NCI-H345 (cell line): ENCODE measurements at places on chromosomes 11 and 22.
A peak's percentile ranks its signal among the peaks of the same experiment; 100 is the strongest.

DNA sequence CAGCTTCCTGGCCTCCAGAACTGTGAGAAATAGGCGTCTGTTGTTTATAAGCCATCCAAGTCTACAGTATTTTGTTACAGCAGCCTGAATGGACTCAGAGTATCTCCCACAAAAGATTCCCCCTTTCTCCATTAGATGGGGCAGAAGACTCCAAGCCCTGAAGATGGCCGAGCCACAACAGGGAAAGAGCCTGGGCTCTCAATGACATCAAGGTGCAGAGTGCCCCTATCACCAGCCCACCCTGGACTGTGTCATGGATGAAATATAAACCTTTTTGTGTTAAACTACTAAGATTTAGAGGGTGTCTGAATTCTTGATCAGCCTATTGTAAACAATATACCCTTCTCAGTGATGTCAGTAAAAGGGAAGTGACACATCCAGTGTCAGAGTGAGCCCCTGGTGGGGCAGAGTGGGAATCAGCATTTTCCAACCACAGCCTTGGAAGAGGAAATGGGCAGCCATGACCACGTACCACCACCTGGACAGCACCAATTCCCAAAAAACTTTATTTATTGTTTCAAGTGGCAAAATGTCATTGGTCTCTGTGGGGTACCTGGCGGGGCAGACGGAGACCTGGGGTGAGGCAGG, 25.5 kb downstream of the TNKS1BP1 start:
- no peak for DNase-seq

GRCh38 chr11:57427727-57428082, 784 bp upstream of the SLC43A3 start:
- DNase-seq, result no peak

- no peak for DNase-seq
Measured at GRCh38 chr11:88250566-88251242, 75.5 kb upstream of the RAB38 start.

DNA sequence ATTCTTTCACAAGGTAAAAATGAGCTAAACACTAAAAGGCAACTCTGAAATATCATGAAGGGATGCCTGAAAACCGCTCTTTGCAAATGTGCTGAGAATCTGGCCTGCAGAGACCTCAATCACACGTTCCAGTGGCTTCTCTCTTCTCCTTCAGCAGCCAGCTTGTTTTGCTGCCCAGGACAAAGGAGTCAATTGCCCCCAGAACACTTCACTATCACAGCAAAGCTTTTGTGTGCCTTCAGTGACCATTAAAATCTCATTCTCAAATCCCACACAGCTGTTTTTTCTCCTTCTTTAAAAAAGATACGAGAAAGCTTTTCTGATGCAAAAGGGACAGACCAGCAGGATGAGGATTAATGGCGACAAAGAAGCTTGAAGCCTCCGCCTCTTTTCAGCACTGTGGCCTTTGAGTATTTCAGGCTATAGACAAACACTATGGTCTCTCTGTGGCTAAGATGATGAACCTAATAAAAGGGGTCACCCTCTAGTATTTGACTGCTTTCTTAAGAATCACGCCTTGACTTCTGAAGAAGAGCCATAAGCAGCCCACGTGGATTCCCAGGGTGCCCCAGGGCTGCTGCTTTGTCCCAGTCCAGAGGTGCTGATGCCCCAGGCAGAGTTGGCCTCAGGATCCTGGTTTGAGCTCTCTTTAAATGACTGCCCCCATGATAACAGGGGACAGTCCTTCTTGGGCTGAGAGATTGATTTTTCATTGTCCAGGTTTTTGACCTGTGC, 33.4 kb upstream of the NRIP3 start:
- no peak for DNase-seq

- DNase-seq, result no peak
Measured at GRCh38 chr22:38774496-38775166, 18.8 kb upstream of the SUN2 start.

GRCh38 chr22:45775062-45775461, 103.4 kb downstream of the ATXN10 start:
- no peak for DNase-seq

DNA sequence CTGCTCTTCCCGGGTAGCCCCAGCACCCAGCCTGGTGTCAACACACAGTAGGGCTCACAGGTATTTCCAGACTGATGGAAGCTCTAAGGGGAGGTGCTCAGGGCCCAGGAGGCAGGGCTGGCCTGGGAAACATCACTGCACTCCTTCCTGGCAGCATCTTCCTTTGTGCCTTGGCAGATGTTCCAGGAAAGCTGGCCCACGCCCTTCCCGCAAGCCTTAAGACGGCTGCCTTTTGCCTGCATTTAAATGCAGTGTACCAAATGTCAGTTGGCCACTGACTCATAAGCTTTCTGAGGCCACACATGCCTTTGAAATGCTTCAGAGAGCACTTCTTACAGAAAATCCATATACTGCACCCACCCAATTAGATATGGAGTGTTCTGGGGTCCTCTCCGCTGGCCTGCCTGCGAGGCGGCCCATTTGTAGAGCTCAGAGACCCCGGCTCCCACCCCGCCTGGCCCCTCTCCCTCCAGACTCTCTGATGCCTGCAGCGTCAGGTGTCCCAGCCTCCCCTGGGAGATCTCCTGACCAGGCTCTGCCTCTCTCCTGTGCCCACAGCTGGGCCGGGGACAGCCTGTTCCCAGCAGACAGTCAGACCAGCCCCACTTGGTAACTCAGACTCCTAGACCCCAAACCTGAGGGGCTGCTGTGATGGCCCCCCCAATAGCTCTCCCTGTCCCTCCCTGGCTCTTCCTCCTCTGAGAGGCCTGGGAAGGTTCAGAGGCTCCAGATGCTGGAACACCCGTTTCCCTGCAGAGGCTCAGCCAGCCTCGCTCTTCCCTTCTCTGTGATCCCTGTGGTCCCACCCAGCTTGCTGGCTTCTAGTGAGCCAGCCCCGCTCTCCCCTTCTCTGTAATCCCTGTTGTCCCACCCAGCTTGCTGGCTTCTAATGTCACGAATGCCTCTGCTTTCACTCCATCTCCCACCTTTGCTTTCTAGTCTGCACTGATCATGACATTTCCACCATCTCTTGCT, 47.6 kb upstream of the THY1 start:
- no peak for DNase-seq

DNA sequence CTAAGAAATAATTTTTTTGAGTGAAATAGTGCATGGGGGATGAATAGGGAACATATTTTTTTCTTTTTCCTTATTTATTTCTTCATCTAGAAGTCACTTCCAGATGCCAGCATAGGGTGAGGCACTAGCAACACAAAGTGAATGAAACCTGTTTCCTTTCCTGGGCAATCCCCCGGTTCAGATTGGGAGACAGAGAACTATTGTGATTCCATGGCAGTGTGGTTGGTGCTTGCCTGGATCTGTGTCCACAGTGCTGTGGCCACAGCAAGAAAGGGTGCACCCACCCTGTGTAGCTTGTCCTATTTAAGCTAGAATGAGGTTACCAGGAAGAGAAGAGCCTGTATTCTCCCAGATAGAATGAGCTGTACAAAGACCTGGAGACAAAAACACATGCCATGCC, 57.6 kb downstream of the SLC5A1 start:
- DNase-seq, result no peak

DNA sequence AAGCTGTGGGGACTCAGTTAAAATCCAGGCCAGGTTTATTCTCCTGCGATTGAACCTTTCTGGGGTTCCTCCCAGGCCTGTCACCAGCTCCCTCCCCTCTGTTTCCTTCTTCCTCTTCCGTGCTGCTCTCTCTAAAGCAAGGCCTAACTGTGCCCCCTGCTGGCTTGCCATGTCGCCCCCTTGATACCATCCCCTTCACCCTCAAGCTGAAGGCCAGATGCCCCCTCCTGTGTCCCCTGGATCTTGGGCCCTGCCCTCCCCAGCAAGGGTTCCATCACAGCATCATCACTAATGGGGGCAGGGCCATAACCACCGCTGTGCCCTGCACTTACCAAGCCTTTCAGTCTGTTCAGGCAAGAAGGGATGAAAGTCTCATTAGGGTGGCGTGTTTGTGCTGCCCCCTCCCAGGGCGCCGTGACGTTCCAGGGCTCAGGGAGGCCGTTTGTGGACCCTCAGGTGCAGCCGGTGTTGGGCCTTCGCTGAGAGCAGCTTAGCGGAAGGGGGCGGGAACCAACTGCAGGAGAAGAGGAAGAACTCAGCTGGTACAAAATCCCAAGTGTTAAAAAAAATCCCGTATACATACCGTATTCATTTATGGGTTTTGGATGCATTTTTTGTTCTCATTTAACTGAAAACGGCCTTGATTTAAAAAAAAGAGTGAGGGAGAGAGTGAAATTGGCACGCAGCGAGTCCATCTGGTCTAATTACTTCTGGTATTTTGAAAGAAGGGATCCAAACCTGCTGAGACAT, 69.9 kb downstream of the MPPED1 start:
- peak; percentile 13 for DNase-seq

- no peak for DNase-seq
Measured at GRCh38 chr11:29251738-29252137, 765.1 kb downstream of the KCNA4 start.

- DNase-seq, result no peak
Measured at GRCh38 chr11:127576210-127576609, 575.6 kb upstream of the KIRREL3 start.

GRCh38 chr22:49156662-49157285, 670.9 kb downstream of the BRD1 start:
- DNase-seq, result peak; percentile 91

DNA sequence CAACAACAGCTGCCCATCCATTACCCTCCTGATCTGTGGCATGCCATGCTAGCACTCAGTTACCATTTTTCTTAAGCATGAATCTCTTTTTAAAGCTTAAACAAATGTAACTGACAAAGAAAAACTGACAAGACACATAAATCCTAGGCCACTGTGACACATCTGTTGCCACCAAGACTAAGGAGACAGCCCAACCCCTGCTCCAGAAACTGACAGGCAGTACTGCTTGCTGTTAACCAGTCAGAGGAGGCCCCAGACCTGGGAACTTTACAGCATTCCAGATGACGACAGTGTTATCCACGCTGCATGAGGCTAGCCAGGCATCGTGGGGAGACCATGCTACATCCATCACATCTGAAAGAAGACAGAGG, 33.8 kb downstream of the HIRA start:
- DNase-seq, result no peak

GRCh38 chr11:86511086-86511551, 136.4 kb downstream of the CCDC81 start:
- DNase-seq, result no peak

- peak; percentile 41 for DNase-seq
Measured at GRCh38 chr11:22244986-22245592, 52.2 kb downstream of the ANO5 start.

- DNase-seq, result no peak
Measured at GRCh38 chr22:23089010-23089409, 18.7 kb downstream of the GNAZ start.

- no peak for DNase-seq
Measured at GRCh38 chr11:70914496-70914895, 337.9 kb downstream of the SHANK2 start.

DNA sequence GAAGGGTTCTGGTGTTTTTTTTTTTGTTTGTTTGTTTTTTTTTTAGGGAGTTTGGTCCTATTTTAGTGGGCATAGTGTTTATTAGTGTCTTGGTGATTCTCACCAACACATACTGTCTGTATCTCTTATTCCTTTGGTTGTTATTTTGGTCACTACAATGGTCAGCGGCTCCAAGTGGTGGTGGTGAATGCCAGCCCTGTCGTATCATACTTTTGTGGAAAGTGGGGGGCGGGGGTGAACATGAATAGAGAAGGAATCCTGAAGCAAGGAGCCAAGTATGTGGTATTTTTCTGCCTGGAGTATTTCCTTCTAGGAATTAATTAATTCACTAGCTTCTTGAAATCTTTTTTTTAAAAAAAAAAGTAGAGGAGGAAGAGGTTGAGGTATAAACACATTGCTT, 79.6 kb downstream of the GRK3 start:
- DNase-seq, result no peak

DNA sequence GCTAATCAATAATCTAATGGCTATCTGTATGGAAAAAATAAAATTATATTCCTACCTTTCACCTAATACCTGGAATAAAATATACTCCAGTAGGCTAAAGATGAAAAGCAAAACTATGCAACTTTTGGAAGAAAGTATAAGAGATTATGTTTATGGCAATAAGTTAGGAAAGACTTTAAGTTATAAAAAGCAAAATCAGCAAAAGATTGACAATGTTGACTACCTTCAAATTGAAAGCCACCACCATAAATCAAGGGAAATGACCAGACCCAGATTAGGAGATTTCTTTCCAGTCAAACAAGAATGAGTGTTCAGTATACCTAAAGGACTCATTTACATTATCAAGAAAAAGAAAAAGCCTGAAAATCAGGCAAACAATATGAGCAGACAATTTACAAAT, 159.1 kb upstream of the ZBED5 start:
- DNase-seq, result no peak

GRCh38 chr11:120801801-120802689, 221.9 kb upstream of the TBCEL start:
- DNase-seq, result peak; percentile 74

DNA sequence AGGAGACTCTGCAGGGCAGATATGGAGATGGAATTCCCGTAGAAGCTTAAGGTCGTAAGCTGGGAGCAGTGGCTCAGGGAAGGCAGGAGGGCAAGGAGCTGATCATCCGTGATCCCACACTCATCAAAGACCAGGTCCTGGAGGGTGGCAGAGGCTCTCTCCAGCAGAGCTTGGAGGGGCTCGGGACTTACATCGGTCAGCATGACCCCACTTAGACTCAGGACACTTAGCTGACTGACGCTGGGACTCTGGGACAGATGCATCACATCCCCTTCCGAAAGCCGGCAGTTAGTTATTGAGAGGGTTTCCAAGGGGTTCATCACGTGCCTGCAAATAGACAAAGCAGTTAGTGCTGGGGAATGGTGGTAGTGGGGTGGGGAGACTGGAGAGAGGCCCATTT, 10.7 kb downstream of the PRAME start:
- no peak for DNase-seq

GRCh38 chr22:49791682-49792081, 36.0 kb downstream of the BRD1 start:
- no peak for DNase-seq

DNA sequence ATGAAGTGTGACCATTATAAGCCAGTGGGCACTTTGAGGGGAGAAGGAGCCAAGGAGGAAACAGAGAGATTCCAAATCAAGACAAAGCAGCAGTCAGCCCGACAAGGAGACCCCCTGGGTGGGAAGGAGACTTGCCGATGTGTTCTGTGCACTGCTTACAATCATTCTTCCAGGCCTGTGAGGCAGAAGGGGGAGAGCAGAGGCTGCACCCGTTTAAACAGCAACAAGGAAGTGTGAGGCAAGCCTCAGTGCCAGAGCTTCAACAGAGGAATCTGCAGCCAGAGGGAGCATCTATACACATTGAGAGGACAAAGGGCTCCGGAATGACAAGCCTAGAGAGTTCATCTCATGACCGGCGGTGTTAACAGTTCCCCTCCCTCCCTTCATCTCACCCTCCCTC, 121.1 kb downstream of the NXPE2 start:
- no peak for DNase-seq

- DNase-seq, result no peak
Measured at GRCh38 chr22:32800158-32800882, 1.2 kb upstream of the TIMP3 start.
